ENCODE measurements at places on chromosomes 7 and 10.
A peak's percentile ranks its signal among the peaks of the same experiment; 100 is the strongest.

DNA sequence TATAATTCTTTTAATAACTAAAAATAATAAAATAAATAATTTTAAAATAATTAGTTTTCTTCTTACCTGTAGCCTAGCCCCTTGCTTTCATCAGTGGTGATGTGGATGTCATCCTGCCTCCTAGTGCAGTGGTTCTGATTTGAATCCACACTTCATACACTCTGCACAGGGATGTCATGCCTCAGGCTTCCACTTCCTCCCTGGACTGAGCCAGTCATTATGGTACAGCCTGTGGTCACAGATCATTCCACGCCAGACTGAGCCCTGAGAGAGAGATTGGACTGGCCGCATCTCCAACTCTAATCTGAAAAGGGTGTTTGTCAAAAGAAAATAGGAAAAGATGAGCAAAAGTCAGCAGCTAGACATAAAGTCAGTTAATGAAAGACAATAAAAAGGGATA is 436.2 kb upstream of the IGFBP3 start:
- no peak for DNase-seq

DNA sequence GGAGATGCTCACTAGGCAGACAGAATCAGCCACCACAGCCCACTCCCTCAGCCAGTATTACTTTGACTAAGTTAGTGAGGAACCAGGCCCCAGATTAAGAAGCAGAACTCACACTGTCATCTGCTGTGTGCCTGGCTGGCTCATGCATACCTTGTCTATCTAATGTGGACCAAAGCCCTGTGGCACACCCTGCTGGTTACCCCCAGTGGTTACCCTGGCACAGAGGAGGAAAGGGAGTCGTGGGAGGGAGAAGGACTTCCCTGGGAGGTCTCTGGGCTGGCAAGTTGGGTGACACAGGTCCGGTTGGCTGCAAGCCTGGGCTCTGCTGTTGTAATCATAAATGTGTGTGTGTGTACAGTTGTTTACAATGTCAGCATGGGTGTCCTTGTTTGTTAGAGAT is 7.5 kb upstream of the SH2D4B start:
- DNase-seq = no peak

- DNase-seq = no peak
These were observed 479.1 kb upstream of the FOXK1 start for GRCh38 chr7:4202954-4203353.

DNA sequence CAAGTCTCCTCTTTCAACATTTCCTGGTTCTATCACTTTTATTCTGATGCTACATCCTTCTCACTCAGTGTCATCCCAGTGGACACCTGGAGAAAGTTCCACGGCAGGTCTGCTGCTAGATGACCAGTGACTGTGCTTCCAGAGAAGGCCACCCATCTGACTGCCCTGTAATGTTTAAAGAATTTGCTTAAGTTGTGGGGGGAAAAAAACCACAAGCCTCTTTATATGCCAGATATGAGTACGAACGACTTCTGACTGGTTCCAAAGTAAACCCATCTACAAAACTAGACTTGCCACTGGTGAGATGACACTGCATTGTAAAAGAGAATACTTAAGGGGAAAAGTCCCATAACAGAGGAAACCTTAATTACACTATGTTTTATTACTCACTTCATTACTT is 69.6 kb upstream of the VWC2 start:
- no peak for DNase-seq

DNA sequence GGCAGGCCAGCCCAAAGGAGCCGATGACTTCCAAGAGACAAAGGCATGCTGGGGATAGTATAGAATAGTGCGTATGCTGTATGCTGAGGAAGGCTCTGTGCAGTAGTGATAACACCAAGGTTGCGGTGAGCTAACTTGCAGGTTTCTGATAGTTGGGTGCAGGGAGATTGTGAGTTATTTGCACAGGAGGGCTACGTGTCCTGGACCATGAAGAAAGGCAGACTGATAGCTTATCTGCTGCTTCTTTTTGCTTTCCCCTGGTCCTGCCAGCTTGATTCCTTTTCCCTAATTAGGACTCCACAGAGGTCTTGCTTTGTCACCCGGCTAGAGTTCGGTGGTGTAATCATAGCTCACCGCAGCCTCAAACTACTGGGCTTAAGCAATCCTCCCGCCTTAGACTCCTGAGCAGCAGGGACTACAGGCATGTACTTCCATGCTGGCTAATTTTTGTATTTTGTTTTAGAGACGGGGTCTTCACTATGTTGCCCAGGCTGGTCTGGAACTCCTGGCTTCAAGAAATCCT is 43.9 kb upstream of the ARHGAP12 start:
- no peak for DNase-seq

DNA sequence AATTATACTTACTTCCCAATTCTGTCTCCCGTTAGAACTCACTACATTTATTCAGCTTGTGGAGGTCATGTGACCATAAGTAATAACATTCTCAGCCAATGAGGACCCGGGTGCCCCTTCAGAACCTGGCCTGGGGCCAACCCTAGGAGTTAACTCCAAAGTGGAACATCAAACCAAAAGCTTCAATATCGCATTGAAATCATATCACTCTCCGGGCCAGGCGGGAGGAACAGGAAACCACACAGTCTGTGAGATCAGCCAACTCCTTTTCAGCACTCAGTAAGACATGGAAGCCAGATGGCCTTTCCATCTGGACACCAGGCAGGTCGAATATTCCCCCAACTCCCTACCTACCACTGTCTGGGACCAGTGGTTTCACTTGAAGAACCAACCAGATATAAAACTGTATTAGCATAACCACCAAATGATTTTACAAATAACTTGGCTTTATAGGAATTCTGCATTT is 5.5 kb downstream of the CREB3L2 start:
- DNase-seq = peak; percentile 78

GRCh38 chr7:721619-722248 is 4.8 kb upstream of the DNAAF5 start:
- no peak for DNase-seq

- DNase-seq = no peak
These were observed 87.0 kb downstream of the PCGF5 start for GRCh38 chr10:91307489-91307888.

- no peak for DNase-seq
These were observed 134.3 kb downstream of the DOCK4 start for GRCh38 chr7:112071856-112072255.

- no peak for DNase-seq
These were observed 7.3 kb downstream of the PDK4 start for GRCh38 chr7:95589031-95589430.

DNA sequence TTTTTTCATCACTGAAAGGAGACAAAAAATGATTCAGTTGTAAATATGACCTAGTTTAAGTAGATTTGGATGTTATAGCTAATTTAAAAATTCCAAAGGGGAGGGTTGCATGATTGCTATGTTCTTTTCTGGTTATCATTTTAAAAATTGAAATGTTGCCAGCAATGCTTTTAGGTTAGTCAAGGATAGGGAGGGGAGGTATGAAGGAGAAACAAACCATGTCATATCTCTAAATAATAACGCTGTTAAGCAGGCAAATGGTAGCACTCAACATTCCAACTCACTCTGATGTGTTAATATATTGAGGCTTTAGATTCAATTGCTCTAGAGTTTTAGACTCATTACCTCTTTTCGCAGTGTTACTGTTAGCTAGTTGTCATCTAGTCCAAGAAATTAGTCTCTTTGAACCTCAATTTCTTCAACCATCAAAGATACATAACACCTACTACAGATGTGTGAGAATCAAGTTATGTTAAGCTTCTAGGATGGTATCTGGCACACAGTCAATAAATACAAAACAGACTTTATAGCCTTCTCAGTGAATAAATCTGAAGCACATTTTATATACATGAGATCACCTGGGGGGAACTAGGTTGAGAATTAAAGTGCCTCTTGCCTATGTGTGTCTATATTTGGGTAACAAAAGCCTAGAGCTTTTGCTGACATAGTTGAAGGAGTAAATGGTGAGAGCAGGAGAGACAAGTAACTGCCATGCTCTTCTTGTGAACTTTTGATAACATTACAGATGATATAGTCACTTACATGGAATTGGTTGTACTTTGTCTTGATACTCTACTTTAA is 124.9 kb downstream of the CSTF2T start:
- DNase-seq = no peak

- DNase-seq = no peak
These were observed 483.9 kb upstream of the AUTS2 start for GRCh38 chr7:69114374-69114773.

- no peak for DNase-seq
These were observed 60.0 kb upstream of the PRPS1L1 start for GRCh38 chr7:18087687-18088078.

DNA sequence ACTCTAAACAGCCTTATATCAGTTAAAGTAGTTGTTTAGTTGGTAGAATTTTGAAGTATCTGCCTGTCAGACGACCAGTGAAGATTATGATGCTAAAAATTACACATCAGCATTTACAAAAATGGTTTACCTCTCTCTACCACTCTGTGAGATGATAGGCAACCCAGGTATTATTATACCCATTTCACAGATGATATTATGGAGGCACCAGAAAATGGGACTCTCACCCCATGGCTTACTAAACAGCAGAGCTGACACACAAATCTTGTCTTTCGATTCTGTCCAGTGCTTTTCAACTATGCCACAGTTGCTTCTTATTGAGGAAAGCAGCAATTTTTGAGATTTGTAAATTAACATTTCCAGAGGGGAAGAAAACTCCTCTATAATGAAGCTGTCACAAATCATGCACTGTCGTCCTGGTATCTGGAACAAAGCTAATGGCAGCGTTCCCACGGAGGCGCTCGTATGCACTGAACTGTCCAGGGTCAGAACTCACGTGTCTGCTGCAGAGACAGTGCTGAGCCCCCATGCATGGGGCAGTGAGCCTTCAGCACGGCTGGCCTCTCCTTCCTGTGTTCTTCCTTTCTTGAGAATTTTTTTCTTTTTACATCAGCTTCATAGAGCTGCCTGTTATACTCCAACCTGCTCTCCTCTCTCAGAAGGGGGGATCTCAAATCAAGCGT is 381.1 kb downstream of the SDK1 start:
- no peak for DNase-seq

DNA sequence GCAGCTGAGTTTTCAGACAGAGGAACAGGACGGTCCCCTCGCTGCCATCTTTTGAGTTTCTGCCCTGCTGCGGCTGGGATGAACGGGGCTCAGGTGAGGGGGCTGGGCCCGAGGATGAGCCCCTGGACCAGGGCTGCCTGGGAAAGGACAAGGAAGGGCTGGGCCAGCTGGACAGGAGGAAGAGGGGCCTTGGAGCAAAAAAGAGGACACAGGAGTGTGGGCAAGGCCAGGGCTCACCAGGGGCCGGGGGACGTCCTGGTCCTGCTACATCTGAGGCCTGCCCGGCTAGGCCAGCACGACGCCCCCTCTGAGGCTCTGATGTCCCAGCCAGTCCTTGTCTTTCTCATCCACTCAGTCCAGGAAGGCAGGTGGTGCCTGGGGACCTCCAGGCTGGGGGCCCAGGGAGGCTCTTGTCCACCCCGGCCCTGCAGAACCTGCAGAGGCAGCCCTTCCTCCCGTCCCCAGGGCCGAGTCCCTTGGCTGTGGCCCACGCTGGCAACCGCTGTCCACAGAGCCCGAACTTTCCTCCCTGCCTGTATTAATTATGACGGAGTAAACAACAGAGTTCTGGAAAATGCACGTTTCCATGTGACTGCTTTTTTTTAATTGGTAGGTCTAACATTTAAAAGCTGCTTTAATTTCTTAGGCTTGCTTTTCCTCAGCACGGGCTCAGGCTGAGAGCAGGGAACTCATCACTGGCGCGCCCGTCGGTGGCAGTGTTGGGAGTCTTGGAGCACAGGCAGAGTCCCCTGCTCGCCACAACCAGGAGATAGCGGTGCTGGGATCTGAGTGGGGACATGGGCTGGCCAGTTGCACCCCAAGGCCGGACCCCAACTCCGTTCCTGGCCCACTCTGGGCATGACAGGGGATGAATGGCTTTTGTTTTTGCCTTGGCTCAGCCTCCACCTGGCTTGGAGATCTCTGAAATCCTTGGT is 187.7 kb downstream of the ELFN1 start:
- peak; percentile 37 for DNase-seq

DNA sequence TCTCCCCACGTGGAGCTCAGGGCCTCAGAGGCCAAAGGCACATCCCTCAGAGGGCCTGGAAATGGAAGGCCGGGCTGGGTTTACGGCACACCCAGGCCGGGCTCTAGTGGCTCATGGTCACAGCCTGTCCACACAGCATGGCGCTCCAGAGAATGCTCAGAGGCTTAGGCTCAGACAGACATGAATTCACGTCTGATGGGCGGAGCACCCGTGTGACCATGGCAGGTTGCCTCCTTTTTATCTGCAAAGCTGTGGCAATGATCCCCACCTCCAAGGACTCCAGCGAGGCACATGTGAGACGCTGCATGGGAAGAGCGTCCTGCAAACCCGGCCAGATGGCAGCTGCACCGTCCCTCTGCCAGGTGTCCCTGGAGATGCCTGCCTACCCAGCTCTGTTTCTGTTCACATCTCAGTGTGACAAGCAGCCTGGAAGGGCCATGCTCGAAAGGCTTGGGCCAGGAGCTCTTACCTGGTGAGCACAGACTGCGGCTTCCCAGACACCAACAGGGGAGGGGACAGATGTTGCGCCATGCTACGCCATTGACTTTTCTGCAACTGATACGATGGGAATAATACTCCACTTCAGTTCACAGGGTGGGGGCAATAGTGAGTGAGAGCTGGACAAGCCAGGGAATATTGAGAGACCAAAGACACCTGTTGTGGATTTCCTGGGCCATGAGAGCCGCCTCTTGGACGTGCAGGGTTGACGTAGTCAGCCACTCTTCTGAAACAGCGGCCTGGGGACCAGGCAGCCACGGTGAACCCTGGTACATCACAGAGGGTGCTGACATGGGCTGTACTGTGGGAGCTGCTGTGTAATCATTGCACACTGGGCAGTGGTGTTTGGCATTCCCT is 34.4 kb upstream of the FAM20C start:
- DNase-seq = peak; percentile 45

- DNase-seq = no peak
These were observed 153.7 kb downstream of the NRBF2 start for GRCh38 chr10:63286754-63287264.

DNA sequence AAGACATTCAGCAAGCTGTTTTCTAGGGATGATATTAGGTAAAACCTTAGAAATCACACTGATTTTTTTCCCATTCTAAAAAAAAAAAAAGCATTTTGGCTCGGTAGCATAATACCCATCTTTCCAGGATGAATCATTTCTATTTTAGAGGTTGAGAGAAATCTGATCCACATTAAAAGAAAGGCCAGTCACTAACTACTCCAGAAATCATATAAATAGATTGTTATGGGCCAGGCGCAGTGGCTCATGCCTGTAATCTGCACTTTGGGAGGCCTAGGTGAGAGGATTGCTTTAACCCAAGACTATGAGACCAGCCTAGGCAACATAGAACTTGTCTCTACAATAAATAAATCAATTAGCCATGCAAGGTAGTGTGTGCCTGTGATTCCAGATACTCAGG is 164.3 kb downstream of the BAMBI start:
- DNase-seq = no peak

DNA sequence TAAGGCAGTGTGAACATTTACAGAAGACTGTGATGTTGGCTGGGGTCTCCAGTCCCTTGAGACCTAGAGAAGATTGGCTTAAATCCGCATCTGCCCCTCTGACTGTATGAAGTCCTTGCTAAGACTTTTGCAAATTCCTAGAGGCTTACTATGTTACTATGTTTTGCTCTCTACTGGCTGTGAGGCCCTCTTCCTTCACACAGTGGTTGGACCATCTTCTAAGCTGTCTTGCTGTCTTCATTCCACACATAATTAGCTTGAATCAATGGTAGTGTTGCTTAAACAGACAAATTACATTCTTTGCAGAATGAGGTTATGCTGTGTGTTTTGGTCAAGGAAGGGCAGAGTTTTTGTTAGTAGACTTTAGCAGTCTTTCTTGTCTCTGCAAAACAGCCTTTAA is 658.0 kb downstream of the TYW1 start:
- no peak for DNase-seq

All from aorta (tissue), 5 donors.